NCI-H460 (cell line): ENCODE measurements at places on chromosomes 7 and 10. TPM values are rescaled to one million over a fixed set of nuclear protein-coding genes. Genes with fewer than 3 reads are reported as not detected.

CLIP2 gene
- total RNA-seq: 33.2 and 35.1 TPM in 2 replicates

NUP205 gene
- 102 and 103 TPM in 2 replicates for total RNA-seq

UNCX gene
- total RNA-seq: not detected in 2 replicates

MYH16 gene
- total RNA-seq: not detected in 2 replicates

ARHGEF5 gene
- 1.0 and 1.7 TPM in 2 replicates for total RNA-seq

TSPAN12 gene
- 9.1 and 9.6 TPM in 2 replicates for total RNA-seq

ADAMTS14 gene
- 0.02 TPM in 1 of 2 replicates, not detected in the other for total RNA-seq

HERC4 gene
- total RNA-seq: 49.6 and 61.2 TPM in 2 replicates

CUTC gene
- total RNA-seq: 51.7 and 66.0 TPM in 2 replicates

TMEM139 gene
- total RNA-seq: 4.0 and 7.3 TPM in 2 replicates

GPER1 gene
- 1.9 and 2.3 TPM in 2 replicates for total RNA-seq

DNA sequence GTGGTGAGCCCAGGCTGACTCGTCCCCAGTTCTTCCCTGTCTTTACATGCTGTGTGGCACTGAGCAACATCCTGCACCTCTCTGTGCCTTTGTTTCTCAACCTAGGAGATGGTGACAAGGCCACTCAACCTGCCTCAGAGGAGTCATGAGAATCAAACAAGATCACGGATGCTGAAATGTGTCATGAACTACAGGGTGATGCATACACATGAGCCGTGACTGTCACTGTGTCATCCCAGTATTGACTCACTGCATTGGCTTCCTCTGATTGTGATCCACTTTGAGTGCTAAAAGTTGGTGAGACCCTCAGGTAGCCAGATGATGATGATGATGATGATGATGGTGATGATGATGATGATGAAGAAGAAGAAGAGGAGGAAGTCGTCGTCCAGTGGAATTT, 11.5 kb downstream of the C10orf71 start:
- DNase-seq: no peak

- DNase-seq: no peak
Measured at GRCh38 chr10:123635745-123636144, 30.4 kb upstream of the GPR26 start.

DNA sequence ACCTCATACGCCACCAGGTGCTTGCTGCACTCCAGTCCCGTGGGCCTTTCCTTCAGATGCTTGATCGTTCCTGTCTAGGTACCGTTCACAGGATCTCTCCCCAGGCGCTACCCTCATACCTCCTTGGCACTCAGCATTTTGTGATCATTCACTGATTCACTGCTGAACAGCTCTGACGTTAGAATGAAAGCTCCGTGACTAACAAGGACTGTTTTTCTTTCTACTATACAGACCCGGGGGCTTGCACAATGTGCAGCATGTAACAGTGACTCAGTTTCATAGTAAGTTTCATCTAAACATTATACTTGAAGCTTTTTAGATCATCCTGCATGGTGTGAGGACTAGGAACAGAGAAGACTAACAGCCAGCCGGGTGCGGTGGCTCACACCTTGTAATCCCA, 20.6 kb downstream of the KIN start:
- DNase-seq: no peak

- no peak for DNase-seq
Measured at GRCh38 chr7:68610701-68611100, 987.6 kb upstream of the AUTS2 start.

DNA sequence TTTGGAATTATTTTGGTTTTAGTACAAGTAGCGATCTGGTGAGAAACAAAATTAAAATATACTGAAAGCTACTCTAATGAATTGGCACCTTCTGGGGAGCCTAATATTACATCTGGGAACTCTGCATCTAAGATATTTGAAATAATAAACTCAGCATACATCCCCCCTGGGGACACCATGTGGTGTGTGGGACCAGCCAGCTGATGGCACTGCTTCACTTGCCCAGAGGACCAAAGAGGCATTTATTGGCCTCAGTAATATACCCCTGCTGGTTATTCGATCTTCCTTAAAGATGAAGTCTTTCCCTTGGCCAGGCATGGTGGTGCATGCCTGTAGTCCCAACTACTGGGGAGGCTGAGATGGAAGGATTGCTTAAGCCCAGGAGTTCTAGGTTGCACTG, 195.1 kb upstream of the AUTS2 start:
- peak; percentile 29 for DNase-seq

DNA sequence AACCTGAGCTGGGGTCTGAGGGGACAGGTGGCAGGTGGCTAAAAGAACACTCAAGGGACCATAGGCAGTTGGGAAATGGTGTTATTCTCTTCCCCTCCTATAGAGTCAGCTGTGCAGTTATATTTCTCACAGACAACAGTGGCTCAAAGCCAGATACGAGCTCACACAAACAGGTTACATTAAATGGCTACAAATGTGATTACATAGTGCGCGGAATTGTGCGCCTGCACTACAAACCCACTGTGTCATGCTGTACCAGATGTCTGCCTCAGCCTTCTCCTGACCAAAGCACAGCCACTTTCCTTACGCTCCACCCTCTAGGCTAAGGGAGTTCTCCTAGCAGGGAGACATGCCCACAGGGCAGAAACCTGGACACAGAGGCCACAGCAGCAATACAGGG, 387.2 kb downstream of the CNTNAP2 start:
- no peak for DNase-seq

DNA sequence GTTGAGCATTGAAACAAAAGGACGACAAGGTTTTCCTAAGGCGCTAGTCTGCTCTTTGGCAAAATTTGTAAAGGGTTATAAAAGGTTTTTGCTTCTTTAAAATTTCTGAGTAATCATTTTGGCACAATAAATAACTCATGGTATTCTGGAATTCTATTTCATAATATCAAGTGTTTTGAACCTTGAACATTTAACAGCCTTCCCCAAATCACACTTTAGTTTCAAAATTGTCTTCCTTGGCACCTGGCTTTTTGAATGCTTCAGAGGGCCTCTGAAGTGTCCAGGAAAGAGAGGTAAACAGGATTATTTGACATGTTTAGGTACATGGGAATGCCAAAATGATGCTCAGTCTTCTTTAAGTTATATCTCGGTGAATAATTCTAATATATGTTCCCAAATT, 220.8 kb downstream of the PHF14 start:
- no peak for DNase-seq

- no peak for DNase-seq
Measured at GRCh38 chr7:557558-557881, 37.9 kb upstream of the PDGFA start.

GRCh38 chr7:157265051-157265450, 71.8 kb upstream of the DNAJB6 start:
- DNase-seq: no peak

GRCh38 chr10:132198068-132198370, 11.3 kb downstream of the DPYSL4 start:
- no peak for DNase-seq

- DNase-seq: no peak
Measured at GRCh38 chr10:123351715-123352114, 197.5 kb downstream of the BUB3 start.

DNA sequence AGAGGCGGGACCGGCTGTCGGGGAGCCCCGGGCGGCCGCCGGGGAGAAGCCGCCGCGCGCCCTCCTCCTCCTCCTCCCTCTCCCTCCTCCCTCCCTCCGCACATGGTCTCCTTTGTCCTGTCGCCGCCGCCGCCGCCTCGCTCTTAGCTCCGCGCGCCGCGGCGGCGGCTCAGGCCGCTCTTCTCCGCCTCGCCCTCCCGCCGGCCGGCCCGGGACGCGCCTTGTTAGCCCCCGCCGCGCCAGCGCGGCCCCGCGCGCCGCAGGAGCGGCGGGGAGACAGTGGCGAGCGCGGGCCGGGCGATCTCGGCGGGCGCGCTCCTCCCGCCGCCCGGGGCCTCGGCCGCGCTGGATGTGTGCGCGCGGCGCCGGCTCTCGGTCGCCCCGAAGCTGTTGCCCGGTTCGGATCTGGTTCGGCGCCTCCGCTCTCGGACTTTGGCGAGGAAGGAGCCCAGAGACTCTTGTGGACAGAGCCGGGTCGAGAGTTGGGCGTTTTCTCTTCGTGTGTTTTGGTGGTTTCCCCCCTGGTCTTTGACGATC, 437.4 kb upstream of the GALNT17 start:
- no peak for DNase-seq

DNA sequence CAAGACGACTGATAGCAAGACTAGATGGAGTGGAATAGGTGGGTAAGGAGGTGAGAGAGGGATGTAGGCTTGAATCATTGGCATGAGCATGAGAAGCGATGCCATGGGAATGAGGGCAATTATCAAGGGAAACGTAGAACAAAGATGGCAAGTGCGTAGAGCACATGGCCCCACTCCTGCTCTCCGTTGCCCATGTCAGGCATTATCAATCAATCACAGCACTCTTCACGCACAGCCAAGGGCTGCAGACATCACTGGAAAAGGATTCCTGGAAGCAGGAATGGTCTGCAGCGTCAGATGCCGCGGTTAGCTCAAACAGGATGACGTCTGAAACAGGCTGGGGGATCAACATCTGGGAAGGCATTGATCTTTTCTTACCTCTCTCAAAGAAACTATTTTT, 25.6 kb upstream of the GALNTL5 start:
- DNase-seq: no peak

GRCh38 chr10:84341538-84341856, 13.1 kb downstream of the CCSER2 start:
- no peak for DNase-seq

DNA sequence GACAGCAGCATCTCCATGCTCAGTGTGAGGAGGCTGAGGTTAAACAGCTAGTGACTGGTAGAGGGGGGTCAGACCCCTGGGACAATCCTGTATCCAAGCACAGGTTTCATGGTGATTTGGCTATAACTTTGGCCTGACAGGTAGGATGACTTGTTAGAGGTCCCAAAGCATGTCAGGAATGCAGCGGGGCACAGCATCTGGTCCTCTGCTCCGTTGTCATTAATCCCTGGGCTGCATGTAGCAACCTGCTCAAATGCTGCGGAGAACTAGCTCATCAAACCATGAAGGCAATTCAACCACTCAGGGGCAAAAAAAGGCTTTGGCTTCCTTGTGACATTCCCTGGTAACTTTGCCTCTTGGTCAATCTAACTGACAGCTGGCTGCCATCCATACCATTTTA, 26.8 kb downstream of the WNT2 start:
- DNase-seq: no peak

DNA sequence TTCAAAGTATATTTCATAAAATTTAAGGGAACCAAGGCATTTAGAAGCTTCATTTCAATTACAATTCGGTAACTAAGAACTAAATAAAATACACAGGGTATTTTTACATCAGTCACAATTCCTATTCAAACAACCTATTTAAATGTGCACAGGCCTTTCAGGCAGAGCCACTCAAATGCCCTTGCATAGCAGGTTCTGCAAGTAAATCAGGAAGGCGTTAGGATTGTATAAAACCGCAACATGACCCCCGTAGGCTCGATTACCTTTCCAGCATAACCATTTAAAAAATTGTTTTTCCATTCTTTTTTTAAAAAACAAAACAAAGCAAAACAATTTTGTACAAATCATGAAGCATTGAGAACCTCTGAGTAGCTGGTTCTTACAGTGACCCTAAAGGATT, 289.9 kb upstream of the SP8 start:
- no peak for DNase-seq

DNA sequence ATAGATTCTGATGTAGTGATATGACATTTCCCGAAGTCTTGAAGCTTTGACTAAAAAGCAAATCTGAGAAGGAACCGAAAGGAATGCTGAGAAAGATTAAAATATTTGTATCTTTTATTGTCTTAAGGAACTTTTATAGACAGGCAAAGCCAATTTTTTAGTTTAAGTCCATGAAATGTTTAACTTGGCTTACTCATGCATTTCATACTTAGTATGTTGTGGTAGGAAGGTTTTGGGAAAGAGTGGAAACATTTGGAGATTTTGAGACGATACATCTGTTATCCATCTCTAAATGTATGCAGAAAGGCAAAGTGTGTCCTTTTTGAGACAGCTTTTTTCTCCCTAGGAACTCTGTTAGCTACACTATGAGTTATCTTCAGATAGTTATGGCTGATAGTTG, 10.1 kb downstream of the TBC1D12 start:
- no peak for DNase-seq

DNA sequence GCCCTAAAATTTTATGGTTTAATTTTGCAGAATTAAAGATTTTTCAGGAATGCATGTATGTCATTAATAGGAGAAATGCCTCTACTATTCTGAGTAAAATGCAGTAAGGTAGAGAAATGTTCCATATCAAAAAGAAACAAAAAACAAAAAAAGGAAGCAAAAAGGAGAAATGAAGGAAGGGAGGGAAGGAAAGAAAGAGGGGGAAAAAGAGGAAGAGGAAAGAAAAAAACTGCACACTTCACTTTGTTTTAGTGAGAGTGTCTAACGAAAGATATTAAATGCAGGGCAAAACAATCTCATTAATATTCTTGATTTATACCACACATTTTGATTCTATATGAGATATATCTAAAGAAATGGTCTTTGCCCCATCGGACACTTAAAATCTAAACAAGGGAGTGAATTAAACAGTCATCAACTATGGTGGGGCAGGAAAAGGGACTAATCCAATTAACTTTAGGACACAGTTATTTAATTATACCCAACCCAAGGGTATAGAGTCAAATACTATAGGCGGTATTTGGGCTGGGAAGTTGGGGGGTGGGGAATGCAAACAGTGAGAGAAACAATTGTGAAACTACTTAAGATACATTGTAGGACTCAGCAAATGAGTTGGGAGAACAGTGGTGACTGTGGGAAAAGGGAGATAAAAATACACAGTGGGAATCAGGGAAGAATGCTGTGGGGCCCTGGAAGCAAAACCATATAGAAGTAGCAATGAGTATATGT, 27.0 kb downstream of the IMMP2L start:
- no peak for DNase-seq

GRCh38 chr7:106035568-106035967, 72.5 kb downstream of the CDHR3 start:
- DNase-seq: no peak

- DNase-seq: no peak
Measured at GRCh38 chr10:91354166-91355075, 55.7 kb upstream of the HECTD2 start.

GRCh38 chr7:73431041-73431835, 2.3 kb upstream of the FZD9 start:
- DNase-seq: no peak

DNA sequence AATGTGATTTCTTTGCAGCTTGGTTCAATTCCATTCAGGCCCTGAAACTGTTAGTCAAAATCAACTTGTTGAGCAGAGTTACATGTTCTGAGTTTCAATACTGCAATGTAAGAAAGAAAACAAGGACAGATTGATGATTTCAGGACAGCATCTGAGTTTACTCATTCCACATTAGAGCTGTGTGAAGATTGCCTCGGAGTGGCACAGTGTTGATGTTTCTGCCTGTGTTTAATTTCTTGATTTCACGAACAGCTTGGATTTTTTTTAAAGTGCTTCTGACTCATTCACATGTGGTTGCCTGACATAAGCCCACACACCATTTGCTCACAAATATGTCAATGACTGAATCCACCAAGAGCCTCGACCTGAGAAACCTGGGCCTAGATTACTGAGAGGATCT, 101.2 kb upstream of the PARD3 start:
- no peak for DNase-seq
